Activated CD4-positive, alpha-beta T cell treated with anti-CD3 and anti-CD28 coated beads for 4 hours (primary cell): ENCODE measurements at places on chromosomes 6 and 20.

DNA sequence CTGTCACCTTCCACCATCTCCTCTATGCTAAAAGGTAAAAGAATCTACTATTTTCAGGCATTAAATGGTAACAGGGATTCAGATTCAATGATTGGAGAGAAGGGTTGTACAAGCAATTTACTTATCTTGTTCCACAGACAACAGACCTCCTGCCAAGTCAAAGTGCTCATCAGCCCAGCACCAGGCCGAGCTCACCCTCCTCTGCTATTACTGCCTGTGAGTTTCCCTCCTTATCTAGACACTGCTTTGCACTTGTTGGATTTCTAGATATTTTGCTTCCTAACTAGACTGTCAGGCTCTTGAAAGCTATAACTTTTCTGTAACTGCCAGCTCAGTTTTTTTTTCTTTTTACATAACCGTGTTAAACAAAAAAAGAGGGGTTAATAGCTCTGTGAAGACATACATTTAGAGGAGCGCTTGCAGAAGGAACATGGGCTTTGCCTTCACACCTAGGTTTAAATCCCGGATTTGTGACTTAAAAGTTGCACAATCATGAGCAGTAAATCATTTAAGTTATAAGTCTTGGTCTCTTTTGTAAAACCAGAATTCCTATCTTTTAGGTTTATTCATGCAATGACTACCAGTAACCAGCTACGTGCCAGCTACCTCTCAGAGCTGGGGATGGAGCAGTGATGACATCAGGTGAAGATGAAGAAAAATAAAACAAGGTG, 1.1 kb upstream of the FAM162B start:
- no peak for DNase-seq

GRCh38 chr20:14604143-14604542, 266.7 kb upstream of the FLRT3 start:
- DNase-seq: no peak

- no peak for DNase-seq
Observed at GRCh38 chr20:3796477-3797225, 541 bp downstream of the CDC25B start.

DNA sequence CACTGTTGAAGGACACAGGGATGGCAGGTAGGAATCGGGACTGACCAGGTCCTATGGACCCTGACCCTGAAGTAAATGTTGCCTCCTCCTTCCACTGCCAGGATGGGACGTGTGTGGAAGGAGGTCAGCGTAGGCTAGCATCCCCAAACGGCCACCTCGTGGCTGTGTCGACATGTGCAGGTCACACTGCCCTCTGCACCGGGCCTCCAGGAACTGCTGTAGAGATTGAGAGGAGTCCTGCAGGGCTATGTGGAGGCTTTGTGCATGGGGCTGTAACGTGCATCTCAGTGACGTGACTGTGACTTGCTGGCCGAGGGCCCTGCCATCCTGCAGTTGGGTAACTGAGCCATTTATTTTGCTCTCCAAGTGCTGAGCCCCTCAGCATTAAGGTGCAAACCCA, 149.5 kb downstream of the PHACTR3 start:
- DNase-seq: no peak

- DNase-seq: no peak
Observed at GRCh38 chr6:31419842-31420241, 16.4 kb downstream of the MICA start.

DNA sequence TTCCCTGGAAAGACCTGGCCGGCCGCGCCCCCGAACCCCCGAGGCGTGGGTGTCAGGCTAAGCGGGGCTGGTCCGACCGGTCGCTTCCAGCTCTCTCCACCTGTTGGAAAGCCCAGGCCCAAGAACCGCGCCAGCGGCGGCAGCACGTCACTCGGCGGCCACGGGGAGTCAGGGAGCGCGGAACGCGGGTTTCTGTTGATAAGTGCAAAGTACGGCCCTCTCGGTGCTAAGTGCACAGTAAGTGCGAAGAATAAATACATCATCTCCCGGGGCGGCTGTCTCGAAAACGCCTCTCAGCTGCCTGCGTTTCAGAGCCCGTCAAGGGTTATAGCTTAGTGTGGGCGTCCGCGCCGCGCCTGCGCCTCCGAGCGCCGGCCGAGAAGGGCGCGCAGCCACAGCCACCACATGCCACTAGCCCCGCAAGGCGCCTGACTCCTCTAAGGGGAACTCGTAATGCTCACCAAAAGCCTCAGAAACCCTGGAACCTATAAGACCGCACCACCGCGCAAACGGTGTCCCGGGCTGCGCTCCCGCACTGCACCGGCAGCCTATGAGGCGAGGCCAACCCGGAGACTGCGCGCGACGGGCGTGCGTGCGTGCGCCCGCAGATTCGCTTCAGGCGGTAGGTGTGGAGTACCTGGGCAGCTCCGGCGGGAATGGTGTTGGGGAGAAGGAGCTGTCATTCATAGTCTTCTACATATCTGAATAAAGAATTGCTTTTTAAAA, 9.2 kb upstream of the TBX18 start:
- DNase-seq: no peak

- DNase-seq: no peak
Observed at GRCh38 chr6:28003661-28004060, 46.6 kb downstream of the OR2B6 start.

DNA sequence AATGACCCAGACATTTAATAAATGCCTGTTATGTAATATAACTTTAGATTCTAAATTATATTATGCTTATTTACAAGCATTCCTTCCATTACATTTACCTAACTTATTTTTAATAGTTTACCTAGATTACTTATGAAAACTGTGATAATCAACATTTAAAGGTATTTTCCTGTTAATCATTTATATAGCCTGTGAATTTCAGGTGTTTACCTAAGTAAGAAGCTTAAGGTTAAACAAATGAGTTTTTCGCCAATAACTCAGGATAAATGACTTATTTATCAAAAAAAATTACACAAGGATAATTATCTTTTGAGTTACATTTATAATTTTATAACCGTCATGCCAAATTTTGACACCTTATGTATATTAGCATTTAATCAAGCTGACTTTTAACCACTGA, 35.5 kb downstream of the UBD start:
- DNase-seq: no peak
